ENCODE measurements at places on chromosomes 12 and 14. TPM values are rescaled to one million over a fixed set of nuclear protein-coding genes. Genes with fewer than 3 reads are reported as not detected.
A peak's percentile ranks its signal among the peaks of the same experiment; 100 is the strongest.

Gene OTOGL
- total RNA-seq = 0.10 TPM

- H3K27me3 ChIP-seq = no peaks in the 10 kb centered on the region
- no peaks in the 10 kb centered on the region for H3K36me3 ChIP-seq
- H3K4me3 ChIP-seq = no peak overlapping the region
- DNase-seq = no peak
- H3K27ac ChIP-seq = no peak overlapping the region
- peaks cover 14% of the 10 kb centered on the region for H3K4me1 ChIP-seq
Observed at GRCh38 chr12:65776994-65777393, 47.3 kb upstream of the HMGA2 start.

DNA sequence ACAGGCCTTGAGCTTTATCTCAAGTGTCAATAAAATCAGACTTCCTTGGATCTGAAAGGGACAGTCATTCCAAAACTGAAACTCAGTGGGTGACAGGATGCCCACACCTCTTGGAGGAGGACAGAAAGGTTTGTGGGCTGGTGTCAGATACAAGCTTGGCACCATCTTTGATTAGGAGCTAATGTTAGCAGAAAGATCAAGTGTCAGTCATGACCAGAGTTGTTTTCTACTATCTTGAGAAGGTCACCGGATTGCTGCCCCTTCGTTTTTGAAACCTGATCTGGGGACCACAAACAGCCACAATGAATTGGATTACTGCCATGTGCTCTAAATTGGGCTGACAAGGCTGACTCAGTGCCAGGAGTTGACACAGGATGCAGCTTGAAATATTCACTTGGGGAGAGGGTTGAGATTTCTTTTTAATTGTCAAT is 88.3 kb downstream of the OTOGL start:
- H3K4me3 ChIP-seq = no peak overlapping the region
- H3K4me1 ChIP-seq = peaks cover 24% of the 10 kb centered on the region
- DNase-seq = peak; percentile 76
- no peaks in the 10 kb centered on the region for H3K27me3 ChIP-seq
- H3K36me3 ChIP-seq = no peaks in the 10 kb centered on the region

- DNase-seq = no peak
- peaks cover 7% of the 10 kb centered on the region for H3K4me1 ChIP-seq
- H3K4me3 ChIP-seq = no peak within 1 kb of the TSS
- H3K27ac ChIP-seq = no peak within 1 kb of the TSS
- no peaks in the 10 kb centered on the region for H3K27me3 ChIP-seq
Observed at GRCh38 chr12:14961466-14962152, at the start of gene ARHGDIB. Gene ARHGDIB, minus strand, starts transcription at chr12:14961601. Its CDS starts 10,889 bp downstream, at chr12:14950712.

Gene ANAPC7
- 89.3 TPM for total RNA-seq

Measured in SJCRH30 (cell line).